ENCODE measurements at places on chromosomes 11 and 22.

DNA sequence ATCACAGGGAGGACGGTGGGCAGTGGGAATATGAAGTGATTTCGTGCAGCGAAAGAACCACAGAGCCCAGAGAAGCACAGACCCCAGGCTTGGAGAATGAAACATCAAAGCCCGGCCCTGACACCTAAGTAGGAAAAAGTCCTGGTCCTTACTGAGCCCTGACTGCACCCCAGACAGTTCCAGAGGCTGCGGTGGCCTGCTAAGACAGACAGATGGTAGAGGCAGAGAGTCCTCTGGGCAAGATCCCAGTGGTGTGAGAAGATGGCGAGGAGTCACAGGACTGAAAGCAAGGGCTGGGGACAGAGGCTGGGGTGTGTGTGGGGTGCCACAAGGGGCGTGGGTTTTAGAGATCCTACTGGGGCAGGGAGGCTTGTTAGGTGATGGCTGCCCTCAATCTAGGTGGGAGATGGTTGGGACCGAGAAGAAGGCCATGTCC is 3.7 kb downstream of the CBX6 start:
- no peak for DNase-seq

- DNase-seq: no peak
These were observed 36.0 kb upstream of the MYH9 start for GRCh38 chr22:36423461-36424404.

- DNase-seq: no peak
These were observed 37.4 kb upstream of the SESN3 start for GRCh38 chr11:95268391-95268790.

- DNase-seq: no peak
These were observed 23.3 kb downstream of the ELF5 start for GRCh38 chr11:34490304-34490703.

DNA sequence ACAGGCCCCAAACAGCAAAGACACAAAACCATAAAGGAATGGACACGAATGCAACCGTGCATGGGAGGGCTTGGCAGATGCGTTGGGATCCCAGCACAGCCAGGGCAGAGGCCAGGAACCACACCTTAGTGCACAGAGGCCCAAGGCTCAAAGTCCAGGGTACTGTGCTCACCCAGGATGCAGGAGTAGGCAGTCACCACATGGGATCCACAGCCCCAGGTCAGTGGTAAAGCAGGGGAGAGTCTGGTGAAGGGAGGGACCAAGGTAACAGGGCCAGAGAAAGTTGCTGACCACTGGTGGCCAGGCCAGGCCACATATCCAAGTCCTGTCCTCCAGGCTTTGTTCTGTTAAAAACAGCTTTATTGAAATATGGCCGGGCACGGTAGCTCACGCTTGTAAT is 6.5 kb upstream of the CERK start:
- DNase-seq: no peak

DNA sequence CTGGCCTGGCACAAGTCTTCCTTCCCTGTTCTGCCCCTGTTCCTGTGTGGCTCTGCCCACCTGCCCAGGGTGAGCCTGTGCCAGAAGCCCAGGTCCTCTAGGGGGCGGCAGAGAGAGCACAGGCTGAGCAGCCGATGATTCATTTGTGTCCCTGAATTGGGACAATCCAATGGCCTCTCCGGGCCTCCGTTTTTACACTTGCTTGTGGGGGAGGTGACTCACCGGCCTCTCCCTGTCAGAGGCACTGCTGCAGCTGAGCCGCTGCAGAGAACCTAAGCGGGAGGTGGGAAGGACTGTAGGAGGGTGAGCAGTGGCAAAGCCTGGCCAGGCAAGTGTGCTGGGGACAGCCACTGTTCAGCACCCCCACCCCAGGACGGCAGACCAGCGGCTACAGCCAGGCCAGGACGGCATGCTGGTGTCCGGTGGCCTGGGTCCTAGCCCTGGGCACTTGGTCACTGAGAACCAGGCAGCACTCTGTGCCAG is 65.2 kb upstream of the LMO1 start:
- peak; percentile 89 for DNase-seq

GRCh38 chr11:48034926-48035871 is 54.8 kb downstream of the PTPRJ start:
- DNase-seq: no peak

DNA sequence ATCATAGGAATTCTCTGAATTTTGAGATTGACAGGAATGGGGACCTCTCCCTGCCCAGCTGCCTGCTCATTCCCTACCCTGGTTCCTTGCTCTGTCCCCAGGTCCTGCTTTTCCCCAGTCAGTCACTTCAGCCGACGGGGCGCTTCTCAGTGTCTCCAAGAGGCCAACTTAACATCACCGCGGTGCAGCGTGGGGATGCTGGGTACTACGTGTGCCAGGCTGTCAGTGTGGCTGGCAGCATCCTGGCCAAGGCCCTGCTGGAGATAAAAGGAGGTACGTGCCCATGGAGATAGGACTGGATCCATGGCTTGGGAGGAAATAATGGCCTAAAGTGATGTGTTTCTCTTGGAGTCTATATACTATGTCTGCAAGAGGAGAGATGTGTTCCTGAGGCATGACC is 7.0 kb downstream of the ROBO3 start:
- no peak for DNase-seq

DNA sequence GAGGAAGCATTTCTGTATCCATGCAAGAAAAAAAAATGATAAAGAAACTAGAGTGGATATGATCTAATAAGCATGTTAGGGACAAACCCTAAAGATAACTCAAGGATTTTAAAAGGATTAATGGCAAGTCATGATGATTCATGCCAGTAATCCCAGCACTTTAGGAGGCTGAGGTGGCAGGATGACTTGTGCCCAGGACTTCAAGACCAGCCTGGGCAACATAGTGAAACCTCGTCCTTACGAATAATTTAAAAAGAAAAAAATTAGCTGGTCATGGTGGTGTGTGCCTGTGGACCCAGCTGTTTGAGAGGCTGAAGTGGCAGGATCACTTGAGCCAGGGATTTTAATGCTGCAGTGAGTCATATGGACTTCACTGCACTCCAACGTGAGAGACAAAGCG is 145.5 kb upstream of the BLID start:
- DNase-seq: no peak

DNA sequence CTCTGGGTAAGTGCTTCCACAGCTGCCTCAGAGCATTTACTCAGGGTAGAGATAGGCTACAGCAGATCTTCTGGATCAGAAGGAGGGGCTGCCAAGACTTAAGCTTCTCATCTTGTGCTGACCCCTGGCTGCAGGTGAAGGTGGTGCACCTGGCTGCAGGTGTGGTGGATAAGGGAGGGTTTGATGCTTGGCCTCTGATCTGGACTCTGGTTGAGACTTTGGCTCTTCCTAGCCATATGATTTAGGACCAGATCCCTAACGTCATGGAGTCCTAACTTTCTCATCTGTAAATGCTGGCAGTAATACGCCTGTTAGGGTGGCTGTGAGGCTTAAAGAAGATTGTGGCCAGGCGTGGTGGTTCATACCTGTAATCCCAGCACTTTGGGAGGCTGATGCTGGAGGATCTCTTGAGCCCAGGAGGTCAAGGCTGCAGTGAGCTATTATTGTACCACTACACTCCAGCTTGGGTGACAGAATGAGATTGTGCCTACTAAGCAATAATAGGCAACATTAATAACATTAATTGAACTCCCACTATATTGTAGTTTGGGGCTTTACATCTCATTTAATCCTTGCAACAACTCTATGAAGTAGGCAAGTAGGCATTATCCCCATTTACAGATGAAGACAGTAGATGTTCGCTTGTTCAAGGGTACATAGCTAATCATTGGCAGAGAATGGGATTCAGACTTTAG is 10.7 kb downstream of the DTX4 start:
- no peak for DNase-seq

DNA sequence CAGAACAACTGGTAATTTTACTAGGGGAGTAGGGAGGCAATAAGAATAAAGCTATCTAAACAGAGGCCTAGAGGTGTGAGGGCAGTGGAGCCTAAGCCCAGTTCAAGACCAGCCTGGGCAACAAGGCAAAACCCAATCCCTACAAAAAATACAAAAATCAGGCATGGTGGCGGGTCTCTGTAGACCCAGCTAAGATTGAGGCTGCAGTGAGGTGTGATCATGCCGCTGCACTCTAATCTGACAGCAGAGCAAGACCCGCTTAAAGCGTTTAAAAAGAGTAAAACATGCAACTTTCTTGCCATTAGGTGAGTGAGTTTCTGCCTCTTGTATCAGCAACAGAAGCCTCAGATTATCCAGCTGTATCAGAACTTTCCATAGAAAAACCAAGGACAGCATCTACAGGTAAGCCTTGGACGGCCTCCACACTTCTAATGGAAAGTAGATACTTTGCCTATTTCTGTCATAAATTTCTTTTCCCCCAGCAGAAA is 12.1 kb downstream of the TAF1D start:
- no peak for DNase-seq

- no peak for DNase-seq
These were observed 9.8 kb downstream of the PPFIBP2 start for GRCh38 chr11:7523416-7524210.

- DNase-seq: peak; percentile 9
These were observed 51.1 kb upstream of the KCNQ1OT1 start for GRCh38 chr11:2750682-2751522.

GRCh38 chr22:30861131-30861530 is 107.4 kb downstream of the MORC2 start:
- no peak for DNase-seq

- no peak for DNase-seq
These were observed 423 bp downstream of the PEX16 start for GRCh38 chr11:45917286-45917622.

DNA sequence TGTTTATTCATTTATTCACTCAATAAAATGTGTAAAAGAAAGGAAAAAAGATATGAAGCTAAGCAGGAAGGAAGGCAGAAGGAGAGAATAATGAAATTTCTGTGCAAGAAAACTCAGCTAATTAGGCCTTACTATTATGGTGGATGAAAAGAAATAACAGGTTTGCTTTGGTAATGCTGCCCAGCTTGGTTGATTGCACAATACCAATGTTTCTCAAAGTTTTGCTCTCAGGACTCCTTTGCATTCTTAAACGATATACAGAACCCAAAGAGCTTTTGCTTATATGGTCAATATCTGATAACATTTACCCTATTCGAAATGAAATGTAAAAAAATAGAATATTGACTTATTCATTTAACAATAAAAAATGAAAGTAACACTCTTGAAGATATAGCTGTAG is 7.3 kb upstream of the CTSC start:
- DNase-seq: no peak

DNA sequence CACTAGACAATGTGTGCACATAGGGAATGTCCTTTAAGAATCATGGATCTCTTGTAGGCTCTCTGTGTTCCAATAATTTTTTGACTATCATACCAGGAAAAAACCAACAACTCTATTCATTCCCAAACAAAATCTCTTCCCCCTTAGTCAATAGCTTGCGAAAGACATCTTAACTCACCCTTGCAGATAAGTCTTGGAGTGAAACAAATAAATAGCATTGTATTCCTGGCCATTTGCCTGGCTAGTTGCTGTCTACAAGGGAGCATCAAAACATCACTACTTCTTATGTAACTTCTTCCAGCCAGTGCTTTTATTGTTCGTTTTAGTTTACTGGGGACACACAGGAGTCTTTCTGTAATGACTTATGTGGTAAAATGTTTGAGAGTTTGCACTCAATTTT is 29.4 kb downstream of the SCN3B start:
- no peak for DNase-seq

DNA sequence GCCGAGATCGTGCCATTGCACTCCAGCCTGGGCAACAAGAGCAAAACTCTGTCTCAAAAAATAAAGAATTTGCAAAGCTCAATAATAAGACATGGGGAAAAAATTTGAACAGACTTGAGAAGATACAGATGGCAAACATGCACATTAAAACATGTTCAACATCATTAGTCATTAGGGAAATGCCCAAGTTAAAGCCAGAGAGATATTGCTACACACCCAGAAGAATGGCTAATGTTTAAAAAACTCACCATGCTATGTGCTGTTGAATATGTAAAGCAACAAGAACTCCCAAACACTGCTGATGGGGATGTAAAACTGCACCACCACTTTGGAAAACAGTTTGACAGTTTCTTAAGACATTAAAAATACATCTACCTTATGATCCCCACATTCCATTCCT is 12.6 kb downstream of the LRRC75B start:
- DNase-seq: no peak

DNA sequence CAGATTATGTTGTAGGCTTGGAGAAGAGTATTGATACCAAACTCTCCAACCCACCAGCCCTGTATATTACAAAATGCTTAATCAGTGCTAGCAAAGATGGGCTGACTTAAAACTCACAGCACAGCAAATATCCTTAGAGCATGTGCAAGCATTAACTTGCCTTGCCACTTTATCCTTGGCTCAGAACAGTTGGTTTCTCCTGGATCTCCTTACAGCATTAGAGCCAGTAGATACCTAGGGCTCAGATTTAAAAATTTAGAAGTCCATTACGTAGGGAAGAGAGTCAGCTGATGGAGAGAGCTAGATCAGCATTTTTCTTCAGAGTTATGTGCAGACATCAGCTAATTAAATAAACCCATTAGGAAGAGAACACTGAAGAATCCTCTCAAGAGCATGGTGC is 198.5 kb upstream of the ZBED5 start:
- no peak for DNase-seq

GRCh38 chr11:110472858-110473257 is 43.1 kb downstream of the FDX1 start:
- no peak for DNase-seq

DNA sequence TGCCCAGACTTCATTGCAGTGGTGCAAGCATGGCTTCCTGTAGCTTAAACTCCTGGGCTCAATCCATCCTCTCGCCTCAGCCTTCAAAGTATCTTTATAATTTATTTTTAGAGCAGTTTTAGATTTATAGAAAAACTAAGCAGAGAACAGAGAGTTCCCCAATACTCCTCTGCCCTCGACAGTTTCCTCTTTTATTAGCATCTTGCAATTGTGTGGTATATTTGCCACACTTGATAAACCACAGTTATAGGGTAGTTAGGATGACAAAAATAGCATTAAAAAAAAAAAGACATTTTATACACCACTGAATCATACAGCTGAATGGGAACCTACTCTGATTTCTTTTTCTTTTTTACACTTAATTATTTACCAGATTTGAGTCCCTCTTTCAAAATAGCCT is 31.2 kb downstream of the MS4A2 start:
- DNase-seq: no peak

DNA sequence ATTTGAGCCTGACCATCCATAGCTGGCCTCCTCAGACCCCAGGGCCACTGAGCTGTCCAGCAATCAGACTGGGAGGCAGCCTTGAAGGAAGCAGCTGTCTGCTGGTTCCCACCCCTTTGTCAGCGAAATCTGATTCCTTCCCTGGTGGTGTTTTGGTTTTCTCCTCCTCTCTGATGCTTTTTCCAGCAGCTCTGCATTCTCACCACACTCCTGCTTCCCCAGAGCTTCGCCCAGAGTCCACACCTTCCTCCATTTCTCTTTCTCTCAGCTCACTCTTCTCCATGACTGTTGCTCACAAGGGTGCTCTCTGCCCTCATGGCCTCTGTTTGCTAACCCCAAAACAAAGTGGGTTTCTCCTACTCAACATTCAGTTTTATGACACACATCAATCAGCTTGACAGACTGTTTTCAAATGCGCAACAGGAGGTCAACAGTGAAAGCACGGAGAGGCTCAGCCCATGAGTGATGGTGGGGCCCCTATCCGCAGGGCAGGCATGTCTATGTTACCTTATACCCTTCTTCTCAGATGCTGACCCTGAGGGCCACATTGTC is 130.6 kb upstream of the MTNR1B start:
- no peak for DNase-seq
